T-helper 2 cell treated with Interferon-gamma antibody and Interleukin-4, amounts not matched to agents 5 μg/mL and 100 μg/mL, for 36 hours (primary cell): ENCODE measurements at places on chromosomes 3 and 15.

GRCh38 chr3:172903642-172904320 is 153.3 kb downstream of the ECT2 start:
- H3K4me3 ChIP-seq, result no peak overlapping the region
- no peaks in the 10 kb centered on the region for H3K27me3 ChIP-seq
- DNase-seq, result no peak
- no peaks in the 10 kb centered on the region for H3K4me1 ChIP-seq
- H3K36me3 ChIP-seq, result no peaks in the 10 kb centered on the region

DNA sequence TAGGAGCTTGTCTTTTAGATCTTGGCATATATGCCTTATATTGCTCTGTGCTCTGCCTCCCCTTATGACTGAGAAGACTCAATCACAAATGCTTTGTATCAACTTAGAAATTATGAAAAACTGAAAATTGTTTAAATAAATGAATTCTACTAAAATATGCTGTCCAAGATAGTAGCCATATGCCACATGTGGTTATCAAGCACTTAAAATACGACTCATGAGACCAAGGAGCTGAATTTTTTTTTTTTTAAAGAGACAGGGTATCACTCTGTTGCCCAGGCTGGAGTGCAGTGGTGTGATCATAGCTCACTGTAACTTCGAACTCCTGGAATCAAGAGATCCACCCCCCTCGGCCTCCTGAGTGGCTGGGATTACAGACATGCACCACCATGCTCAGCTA is 118.3 kb downstream of the RFTN1 start:
- peaks cover 9% of the 10 kb centered on the region for H3K4me1 ChIP-seq
- H3K27me3 ChIP-seq, result no peaks in the 10 kb centered on the region
- no peak overlapping the region for H3K4me3 ChIP-seq
- no peak overlapping the region for H3K27ac ChIP-seq

- peaks cover 7% of the 10 kb centered on the region for H3K4me1 ChIP-seq
- DNase-seq, result no peak
- peaks cover 20% of the 10 kb centered on the region for H3K27me3 ChIP-seq
- no peaks in the 10 kb centered on the region for H3K36me3 ChIP-seq
- no peak overlapping the region for H3K4me3 ChIP-seq
- no peak overlapping the region for H3K27ac ChIP-seq
These were observed 129.2 kb downstream of the CCNL1 start for GRCh38 chr3:157030712-157031111.

- H3K27ac ChIP-seq, result peak overlapping the region; percentile 2
- no peaks in the 10 kb centered on the region for H3K27me3 ChIP-seq
- peaks cover 44% of the 10 kb centered on the region for H3K4me1 ChIP-seq
- peaks cover 44% of the 10 kb centered on the region for H3K36me3 ChIP-seq
- H3K4me3 ChIP-seq, result no peak overlapping the region
These were observed 35.6 kb downstream of the KLHL6 start for GRCh38 chr3:183519891-183520290.

- no peak overlapping the region for H3K27ac ChIP-seq
- no peaks in the 10 kb centered on the region for H3K27me3 ChIP-seq
- no peak for DNase-seq
These were observed 83.8 kb downstream of the PTPRG start for GRCh38 chr3:61645148-61645547.

- no peak overlapping the region for H3K27ac ChIP-seq
- no peak for DNase-seq
- H3K36me3 ChIP-seq, result peaks cover 18% of the 10 kb centered on the region
- no peak overlapping the region for H3K4me3 ChIP-seq
- H3K27me3 ChIP-seq, result no peaks in the 10 kb centered on the region
These were observed 234.7 kb downstream of the NFKBIZ start for GRCh38 chr3:102084006-102084405.

DNA sequence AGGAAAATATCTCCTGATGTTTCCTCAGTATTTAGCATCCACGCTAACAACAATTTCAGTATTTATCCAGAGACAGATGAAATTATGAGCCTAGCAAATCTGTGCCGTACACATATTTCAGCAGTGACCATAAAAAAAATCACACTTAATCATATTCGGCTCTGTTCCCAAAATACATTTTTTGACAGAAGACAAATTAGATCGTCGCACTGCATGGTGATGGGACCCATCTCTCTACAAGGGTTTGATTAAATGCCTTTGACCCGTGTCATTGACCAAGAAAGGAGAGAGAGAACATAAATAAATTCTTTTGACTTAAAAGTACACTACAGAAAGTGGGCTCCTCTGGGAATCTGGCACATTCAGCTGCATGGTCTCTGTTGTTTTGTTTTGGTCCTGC is 215.3 kb upstream of the SEMA6D start:
- H3K36me3 ChIP-seq, result no peaks in the 10 kb centered on the region
- no peak for DNase-seq
- H3K27me3 ChIP-seq, result no peaks in the 10 kb centered on the region
- no peak overlapping the region for H3K27ac ChIP-seq
- no peaks in the 10 kb centered on the region for H3K4me1 ChIP-seq

DNA sequence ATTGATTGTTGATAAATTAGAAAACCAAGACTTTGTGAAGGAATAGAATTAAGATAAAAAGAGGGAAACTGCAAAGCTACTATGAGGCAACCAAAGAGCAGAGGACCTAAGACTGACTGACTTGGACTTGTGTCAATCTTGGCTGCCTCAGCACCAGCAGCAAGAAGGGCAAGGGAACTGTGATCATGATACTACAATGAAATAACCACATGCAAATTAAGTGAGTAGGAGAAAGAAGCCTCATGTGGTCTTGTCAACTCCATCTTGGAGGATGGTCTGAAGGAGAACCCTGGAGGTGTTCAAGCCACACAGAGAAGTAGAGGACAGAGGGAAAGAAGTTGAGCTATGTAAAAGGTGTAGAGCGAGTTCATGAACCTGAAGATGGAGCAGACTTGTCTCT is 47.3 kb upstream of the THRB start:
- H3K4me1 ChIP-seq, result no peaks in the 10 kb centered on the region
- DNase-seq, result no peak
- no peak overlapping the region for H3K4me3 ChIP-seq
- H3K27ac ChIP-seq, result no peak overlapping the region
- H3K27me3 ChIP-seq, result no peaks in the 10 kb centered on the region
- no peaks in the 10 kb centered on the region for H3K36me3 ChIP-seq

- H3K27ac ChIP-seq, result no peak overlapping the region
- H3K27me3 ChIP-seq, result no peaks in the 10 kb centered on the region
- H3K4me1 ChIP-seq, result peaks cover 3% of the 10 kb centered on the region
- H3K4me3 ChIP-seq, result no peak overlapping the region
These were observed 79.3 kb upstream of the OXTR start for GRCh38 chr3:8848696-8849131.

- no peak for DNase-seq
- no peak overlapping the region for H3K4me3 ChIP-seq
- H3K27me3 ChIP-seq, result peaks cover 6% of the 10 kb centered on the region
- peaks cover 7% of the 10 kb centered on the region for H3K4me1 ChIP-seq
- no peak overlapping the region for H3K27ac ChIP-seq
These were observed 42.0 kb upstream of the CGNL1 start for GRCh38 chr15:57334257-57334656.

DNA sequence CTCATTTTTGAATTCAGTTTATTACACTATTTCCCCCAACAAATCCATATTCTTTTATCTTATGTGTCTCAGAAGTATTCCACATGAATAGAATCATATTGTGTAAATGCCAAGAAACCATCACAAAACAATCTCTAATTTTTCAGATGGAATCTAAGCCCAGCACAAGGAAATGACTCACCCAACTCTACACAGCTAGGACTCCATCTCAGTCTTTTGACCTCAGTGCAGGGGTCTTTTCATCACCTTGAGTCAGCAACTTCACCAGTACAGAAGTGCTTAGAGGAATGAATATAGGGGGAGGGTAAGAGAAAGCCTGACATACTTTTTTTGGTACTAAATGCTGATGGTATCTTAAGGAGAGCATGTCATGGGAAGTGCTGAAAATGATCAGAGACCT is 169.3 kb upstream of the LRRN1 start:
- H3K27me3 ChIP-seq, result no peaks in the 10 kb centered on the region
- no peaks in the 10 kb centered on the region for H3K4me1 ChIP-seq
- no peaks in the 10 kb centered on the region for H3K36me3 ChIP-seq
- H3K27ac ChIP-seq, result no peak overlapping the region
- DNase-seq, result no peak

DNA sequence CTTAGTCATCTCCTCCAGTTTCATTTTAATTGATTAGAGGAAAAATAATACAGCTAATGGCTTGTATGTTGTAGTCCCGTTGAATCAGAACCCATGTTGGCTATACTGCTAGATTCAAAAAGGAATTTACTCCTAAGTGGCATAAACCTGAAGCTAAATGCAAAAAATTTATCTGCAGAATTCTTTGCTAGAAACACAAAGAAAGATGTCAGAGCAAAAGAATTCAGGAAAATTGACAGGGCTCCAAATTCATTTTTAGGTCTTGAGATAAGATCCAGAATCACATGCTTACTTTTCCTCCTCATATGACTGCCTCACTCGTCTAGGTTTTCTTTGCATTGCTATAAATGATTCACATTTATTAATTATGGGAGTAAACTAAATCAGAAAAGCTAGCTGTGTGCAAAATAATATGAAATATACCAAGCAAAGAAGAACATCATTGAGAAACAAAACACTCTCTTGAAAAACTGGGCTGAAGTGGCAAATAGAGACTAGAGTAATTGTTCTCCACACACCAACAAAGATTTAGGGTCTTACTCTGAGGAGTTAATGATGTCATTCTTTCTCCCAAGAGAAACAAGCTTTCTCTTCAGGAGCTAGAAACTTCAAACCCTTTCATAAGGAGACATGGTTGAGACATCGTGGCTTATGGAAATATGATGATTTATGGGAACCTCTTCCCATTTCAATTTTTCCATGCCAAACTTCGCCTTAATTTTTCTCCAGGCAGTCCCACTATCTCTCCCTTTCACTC is 94.8 kb upstream of the FEZF2 start:
- H3K36me3 ChIP-seq, result no peaks in the 10 kb centered on the region
- no peak overlapping the region for H3K27ac ChIP-seq
- no peak overlapping the region for H3K4me3 ChIP-seq
- H3K4me1 ChIP-seq, result no peaks in the 10 kb centered on the region
- no peaks in the 10 kb centered on the region for H3K27me3 ChIP-seq
- DNase-seq, result no peak

- H3K36me3 ChIP-seq, result no peaks in the 10 kb centered on the region
- no peaks in the 10 kb centered on the region for H3K4me1 ChIP-seq
These were observed 567.9 kb upstream of the GBE1 start for GRCh38 chr3:82329300-82329699.

GRCh38 chr3:120839120-120839519 is 68.9 kb upstream of the STXBP5L start:
- no peak overlapping the region for H3K4me3 ChIP-seq
- no peaks in the 10 kb centered on the region for H3K36me3 ChIP-seq
- H3K27ac ChIP-seq, result no peak overlapping the region
- no peaks in the 10 kb centered on the region for H3K4me1 ChIP-seq
- DNase-seq, result no peak

DNA sequence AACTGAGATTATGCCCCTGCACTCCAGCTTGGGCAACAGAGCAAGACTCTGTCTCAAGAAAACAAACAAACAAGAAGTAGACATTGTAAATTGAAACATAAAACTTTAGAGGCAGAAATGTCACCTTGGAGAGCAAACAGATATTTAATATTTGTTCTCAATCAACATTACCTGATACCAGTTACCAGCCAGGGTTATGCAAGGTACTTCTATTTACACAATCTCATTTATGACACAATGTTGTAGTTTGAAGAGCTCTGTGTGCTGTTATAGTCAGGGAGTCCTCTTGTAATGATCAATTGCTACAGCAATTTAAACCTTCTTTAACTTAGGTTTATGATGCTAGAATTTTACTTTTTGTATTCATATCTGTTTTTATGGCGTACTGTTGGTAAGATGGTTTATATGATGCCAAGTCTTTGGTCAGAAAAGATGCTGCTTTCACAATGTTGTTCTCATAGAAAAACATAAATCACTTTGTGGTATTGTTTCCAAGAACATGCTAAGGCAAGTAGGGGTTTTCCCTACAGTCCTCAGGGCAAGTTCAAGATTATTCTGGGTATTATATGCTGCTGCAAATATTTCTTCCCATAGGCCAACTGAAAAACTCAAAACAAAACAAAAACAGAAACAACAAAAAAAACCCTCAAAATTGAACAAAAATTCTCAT is 173.5 kb downstream of the TNIK start:
- H3K4me3 ChIP-seq, result peak overlapping the region; percentile 56
- peaks cover 23% of the 10 kb centered on the region for H3K36me3 ChIP-seq
- H3K27ac ChIP-seq, result peak overlapping the region; percentile 76
- peaks cover 65% of the 10 kb centered on the region for H3K4me1 ChIP-seq
- H3K27me3 ChIP-seq, result no peaks in the 10 kb centered on the region
